Prostate gland (tissue), 2 donors: ENCODE measurements at places on chromosomes 2 and 18. TPM values are rescaled to one million over a fixed set of nuclear protein-coding genes. Genes with fewer than 3 reads are reported as not detected.
A peak's percentile ranks its signal among the peaks of the same experiment; 100 is the strongest.

GRCh38 chr2:182754231-182754630 lies 38.2 kb downstream of the DNAJC10 start:
- no peak for DNase-seq

DNA sequence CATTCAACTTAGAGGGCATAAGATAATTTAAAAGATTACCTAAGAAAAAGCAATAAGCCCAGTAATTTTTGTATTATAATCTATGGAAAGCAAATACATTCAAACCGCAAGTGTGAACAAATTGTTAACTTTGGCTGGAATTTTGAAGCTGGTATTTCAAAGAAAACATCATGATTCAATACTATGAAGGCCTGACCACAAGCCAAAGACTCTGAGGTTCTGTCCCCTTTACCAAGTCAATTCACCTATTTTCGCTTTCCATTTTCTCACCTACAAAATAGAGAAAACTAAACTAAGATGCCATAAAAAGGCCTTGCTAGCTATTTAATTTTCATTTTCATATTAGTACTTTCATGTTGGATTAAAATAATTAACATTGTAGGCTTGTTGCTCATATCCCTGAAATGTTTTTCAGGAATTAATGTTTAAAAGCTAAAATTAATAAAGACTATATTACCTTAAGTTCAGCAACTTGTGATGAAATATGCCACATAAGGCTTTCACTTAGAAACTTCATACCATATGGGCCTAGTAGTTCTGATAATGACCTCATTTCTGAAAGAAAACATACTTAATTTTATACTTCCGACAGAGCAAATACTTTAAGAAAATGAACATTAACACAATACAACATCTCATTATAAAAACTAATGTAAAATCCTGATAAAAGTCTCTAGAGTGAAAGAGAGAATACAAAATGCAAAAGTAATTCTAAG lies 85.7 kb upstream of the FRZB start:
- no peak for DNase-seq

DNA sequence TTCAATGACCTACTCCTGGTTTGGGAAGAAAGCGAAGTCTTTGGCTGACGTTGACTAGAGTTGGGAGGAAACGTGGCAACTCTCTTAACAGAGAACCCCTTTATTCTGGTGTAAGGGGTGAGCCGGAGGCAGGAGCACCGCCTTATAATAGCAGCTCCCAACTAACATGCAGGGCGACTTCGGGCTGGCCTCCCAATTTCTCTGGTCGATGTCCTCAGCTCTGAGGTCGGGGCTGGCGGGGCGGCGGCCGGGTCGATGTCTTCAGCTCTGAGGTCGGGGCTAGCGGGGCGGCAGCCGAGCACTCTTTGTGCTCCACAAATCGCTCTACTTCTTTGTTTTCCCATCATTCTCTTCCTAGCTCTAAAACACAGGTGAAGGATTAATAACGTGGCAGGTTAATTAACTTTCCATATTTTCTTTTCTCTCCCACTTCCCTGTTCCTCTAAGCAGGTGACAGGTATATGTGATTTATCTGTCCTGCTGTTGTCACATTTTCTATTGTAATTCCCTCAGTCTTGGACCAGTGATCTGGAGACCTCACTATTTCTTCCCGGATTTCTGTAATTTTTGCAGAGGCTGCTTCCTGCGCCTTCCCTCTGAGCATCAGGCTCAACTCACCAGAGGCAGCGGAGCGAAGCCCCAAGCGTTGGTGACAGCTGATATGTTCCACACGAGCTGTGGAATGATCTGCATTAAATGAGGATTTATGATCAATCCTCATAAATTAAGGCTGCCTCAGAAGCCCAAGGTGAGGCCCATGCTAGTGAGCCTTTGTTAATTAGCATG lies 64.3 kb downstream of the ACKR3 start:
- DNase-seq = no peak

GRCh38 chr2:56185582-56186046 lies 1.8 kb downstream of the CCDC85A start:
- DNase-seq = peak; percentile 20

Gene REG3A
- total RNA-seq = not detected

- peak; percentile 75 for DNase-seq
Observed at GRCh38 chr2:96148410-96149217, 3.4 kb upstream of the DUSP2 start.

DNA sequence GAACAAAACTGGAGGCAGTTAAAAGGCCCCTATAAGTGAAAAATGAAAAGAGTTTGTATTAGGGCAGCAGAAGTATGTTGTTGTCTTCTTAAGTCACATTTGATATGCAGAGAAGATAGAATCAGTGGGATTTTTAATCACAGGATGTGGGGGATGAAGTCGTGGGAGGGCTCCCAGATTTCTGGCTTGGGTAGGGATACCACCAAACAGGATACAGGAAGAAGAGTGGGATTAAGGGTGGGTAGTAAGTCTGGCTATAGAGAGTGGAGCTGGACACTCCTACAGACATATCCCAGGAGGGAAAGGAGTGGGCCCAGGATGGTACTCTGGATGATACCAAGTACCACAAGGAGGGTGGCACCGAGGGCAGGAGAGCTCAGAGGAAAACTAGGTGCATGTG lies 99.3 kb downstream of the GAREM1 start:
- DNase-seq = no peak

GRCh38 chr2:121160366-121160765 lies 124.6 kb downstream of the TFCP2L1 start:
- DNase-seq = no peak

Gene CRYBA2
- 3.0 TPM for total RNA-seq

DNA sequence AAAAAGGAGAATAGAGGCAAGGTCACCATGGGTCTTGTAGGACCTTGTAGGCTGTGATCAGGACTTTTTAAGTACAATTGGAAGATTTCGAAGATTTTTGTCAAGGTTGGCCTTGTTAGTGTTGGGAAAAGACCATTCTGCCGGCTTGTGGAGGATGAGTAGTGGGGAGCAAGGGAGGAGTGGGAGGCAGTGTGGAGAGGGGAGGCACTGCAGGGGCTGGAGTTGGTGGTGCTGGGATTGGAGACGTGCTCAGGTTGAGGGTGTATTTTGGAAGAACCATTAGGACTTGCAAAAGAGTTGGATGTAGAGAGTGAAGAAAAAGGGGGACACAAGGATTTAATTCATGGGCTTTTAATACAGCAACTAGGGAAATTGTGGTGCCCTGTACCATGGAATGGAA lies 397.1 kb downstream of the TSN start:
- no peak for DNase-seq

GRCh38 chr2:117953231-117953630 lies 60.6 kb downstream of the CCDC93 start:
- DNase-seq = no peak

- no peak for DNase-seq
Observed at GRCh38 chr2:18273205-18273604, 287.2 kb downstream of the RDH14 start.

Gene TLX2
- total RNA-seq = not detected

- no peak for DNase-seq
Observed at GRCh38 chr2:224122542-224122941, 83.5 kb upstream of the SERPINE2 start.

GRCh38 chr2:170354855-170355780 lies 177.2 kb downstream of the MYO3B start:
- no peak for DNase-seq

GRCh38 chr2:5725794-5726463 lies 33.7 kb downstream of the SOX11 start:
- no peak for DNase-seq

GRCh38 chr18:34085140-34085739 lies 139.5 kb downstream of the NOL4 start:
- no peak for DNase-seq

- peak; percentile 27 for DNase-seq
Observed at GRCh38 chr2:170974304-170974993, 45.4 kb downstream of the GORASP2 start.

DNA sequence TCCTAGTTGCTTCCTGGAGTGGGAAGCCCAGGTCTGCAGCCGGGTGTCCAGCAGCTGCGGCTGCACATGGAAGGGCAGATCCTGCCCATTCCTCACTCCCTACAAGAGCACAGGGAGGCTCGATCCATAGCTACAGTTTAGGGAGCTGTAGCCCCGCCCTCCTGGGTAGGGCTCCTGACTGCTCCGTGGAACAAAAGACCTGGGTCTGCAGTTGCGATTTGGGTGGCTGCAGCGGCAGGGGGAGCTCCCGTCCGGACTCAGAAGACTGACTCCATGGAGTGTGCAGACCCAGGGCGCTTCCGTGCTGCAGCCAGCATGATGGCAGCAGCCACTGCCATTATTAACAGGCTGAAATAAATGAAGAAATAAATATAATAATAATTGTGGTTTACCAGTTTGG lies 157.3 kb downstream of the CTNNA2 start:
- DNase-seq = no peak

Gene CMPK2
- total RNA-seq = 13.4 TPM

DNA sequence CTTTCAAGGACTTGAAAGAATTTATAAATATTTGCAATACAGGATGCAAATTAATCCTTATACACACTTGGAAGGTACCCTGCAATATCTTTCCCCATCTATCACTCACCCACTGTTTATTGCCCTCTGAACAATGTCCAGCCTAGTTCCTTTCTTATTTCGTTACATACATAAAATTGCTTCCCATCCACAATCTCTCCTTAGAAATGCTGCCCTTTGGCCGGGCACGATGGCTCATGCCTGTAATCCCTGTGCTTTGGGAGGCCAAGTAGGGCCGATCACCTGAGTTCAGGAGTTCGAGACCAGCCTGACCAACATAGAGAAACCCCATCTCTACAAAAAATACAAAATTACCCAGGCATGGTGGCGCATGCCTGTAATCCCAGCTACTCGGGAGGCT lies 41.2 kb upstream of the ATP8B1 start:
- DNase-seq = no peak

Gene DPP4
- 36.8 TPM for total RNA-seq

Gene HNRNPLL
- total RNA-seq = 63.6 TPM

DNA sequence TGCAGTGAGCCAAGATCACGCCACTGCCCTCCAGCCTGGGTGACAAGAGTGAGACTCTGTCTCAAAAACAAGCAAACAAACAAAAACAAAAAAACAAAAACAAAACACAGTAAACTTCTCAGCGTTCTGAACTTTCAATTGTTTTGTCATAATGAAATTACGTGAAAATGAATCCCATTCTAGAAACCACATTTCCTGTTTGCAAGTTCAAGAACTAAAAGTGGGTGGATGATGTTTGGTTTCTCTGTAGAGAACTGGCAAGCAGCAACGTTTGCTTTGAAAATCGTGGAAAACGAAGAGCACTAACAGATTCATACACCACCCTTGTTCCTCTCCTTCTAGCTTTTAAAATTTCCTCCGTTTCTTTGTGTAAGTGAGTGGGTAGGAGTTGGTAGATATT lies 226.1 kb upstream of the LYPD1 start:
- DNase-seq = no peak

DNA sequence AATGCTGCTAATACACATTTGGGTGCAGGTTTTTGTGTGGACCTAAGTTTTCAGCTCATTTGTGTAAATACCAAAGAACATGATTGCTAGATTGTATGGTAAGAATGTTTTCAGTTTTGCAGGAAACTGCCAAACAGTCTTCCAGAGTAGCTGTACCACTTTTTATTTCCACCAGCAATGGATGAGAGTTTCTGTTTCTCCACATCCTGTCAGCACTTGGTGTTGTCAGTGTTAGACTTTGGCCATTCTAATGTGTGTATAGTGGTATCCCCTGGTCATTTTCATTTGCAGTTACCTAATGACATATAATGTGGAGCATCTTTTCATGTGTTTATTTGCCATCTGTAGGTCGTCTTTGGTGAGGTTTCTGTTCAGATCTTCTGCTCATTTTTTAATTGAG lies 336.4 kb downstream of the GBX2 start:
- DNase-seq = no peak

GRCh38 chr2:226994775-226995174 lies 158.9 kb downstream of the RHBDD1 start:
- no peak for DNase-seq

GRCh38 chr2:202643012-202643858 lies 8.5 kb downstream of the FAM117B start:
- no peak for DNase-seq

Gene GRB14
- 0.14 TPM for total RNA-seq

GRCh38 chr2:80525152-80525551 lies 220.6 kb upstream of the LRRTM1 start:
- no peak for DNase-seq

GRCh38 chr2:46849721-46850556 lies 65.7 kb downstream of the MCFD2 start:
- peak; percentile 26 for DNase-seq

Gene AFF3
- total RNA-seq = 113 TPM
